HFFc6 (cell line): ENCODE measurements at places on chromosomes 4 and X. TPM values are rescaled to one million over a fixed set of nuclear protein-coding genes. Genes with fewer than 3 reads are reported as not detected.

FHDC1 gene
- 0.25 to 0.72 TPM (median 0.44 TPM) in 3 replicates for total RNA-seq

HS3ST1 gene
- not detected in 3 replicates for total RNA-seq

ASB12 gene
- total RNA-seq: not detected in 3 replicates

PPP1R2C gene
- not detected in 3 replicates for total RNA-seq

MEPE gene
- not detected in 3 replicates for total RNA-seq

TMEM31 gene
- not detected in 3 replicates for total RNA-seq

ADH1C gene
- total RNA-seq: not detected in 3 replicates

CLDN22 gene
- total RNA-seq: not detected in 3 replicates

TMEM271 gene
- not detected in 3 replicates for total RNA-seq

DMD gene
- total RNA-seq: 5.4 to 6.2 TPM (median 6.0 TPM) in 3 replicates

SATL1 gene
- not detected in 3 replicates for total RNA-seq

MAPK10 gene
- 0.60 to 1.9 TPM (median 1.8 TPM) in 3 replicates for total RNA-seq

XAGE2 gene
- total RNA-seq: not detected in 3 replicates

DNAAF6 gene
- not detected in 3 replicates for total RNA-seq

MAGEA8 gene
- not detected in 3 replicates for total RNA-seq

PPBP gene
- not detected in 3 replicates for total RNA-seq

SYNPO2 gene
- 12.0 to 38.6 TPM (median 23.5 TPM) in 3 replicates for total RNA-seq

GUCY1A1 gene
- total RNA-seq: not detected in 3 replicates
